Thyroid gland (tissue), 4 donors: ENCODE measurements at places on chromosomes 4 and X.

DNA sequence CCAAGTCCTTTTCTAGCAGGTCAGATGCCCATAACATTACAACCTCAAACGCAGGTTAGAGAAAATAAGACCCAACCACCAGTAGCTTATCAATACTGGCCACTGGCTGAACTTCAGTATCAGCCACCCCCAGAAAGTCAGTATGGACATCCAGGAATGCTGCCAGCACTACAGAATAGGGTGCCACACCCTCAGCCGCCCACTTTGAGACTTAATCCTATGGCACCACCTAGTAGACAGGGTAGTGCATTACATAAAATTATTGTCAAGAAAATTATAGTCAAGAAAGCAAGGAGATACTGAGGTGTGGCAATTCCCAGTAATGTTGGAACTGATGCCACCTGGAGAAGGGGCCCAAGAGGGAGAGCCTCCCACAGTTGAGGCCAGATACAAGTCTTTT is 19.9 kb upstream of the TRIM61 start:
- no peak for DNase-seq

DNA sequence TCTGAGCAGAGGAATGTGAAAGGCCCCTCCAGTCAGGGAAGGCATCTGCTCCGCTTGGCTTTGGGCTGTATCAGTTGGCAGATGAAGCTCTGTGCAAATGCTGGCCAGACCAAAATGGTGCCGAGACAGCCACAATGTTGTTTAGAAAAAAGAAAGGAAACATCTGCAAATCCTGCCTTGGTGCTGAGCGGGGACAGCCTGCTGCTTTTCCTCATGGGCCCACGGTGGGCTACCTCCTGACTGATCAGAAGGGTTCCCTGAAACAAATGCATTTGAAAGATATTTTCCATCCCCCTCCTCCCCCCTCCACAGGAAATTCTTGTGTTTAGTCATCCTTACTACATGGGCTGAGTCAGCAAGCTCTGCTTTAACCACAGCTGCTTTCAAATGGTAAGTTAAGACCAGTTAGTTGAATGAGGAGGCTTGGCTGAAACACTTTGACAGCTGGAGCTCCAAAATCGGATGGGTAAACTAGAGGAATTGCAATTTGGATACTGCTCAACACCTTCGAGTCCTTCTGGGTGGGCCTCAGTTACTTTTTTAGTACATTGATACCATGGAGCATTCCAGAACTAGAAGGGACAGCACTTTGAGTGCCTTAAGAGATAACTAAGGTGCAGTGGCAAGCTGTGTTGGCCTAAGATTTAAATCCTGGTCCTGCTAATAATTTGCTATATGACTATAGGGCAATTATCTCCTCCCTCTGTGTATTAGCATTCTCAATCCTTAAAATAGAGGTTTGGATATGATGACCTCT is 36.0 kb downstream of the PLAC1 start:
- peak; percentile 27 for DNase-seq

DNA sequence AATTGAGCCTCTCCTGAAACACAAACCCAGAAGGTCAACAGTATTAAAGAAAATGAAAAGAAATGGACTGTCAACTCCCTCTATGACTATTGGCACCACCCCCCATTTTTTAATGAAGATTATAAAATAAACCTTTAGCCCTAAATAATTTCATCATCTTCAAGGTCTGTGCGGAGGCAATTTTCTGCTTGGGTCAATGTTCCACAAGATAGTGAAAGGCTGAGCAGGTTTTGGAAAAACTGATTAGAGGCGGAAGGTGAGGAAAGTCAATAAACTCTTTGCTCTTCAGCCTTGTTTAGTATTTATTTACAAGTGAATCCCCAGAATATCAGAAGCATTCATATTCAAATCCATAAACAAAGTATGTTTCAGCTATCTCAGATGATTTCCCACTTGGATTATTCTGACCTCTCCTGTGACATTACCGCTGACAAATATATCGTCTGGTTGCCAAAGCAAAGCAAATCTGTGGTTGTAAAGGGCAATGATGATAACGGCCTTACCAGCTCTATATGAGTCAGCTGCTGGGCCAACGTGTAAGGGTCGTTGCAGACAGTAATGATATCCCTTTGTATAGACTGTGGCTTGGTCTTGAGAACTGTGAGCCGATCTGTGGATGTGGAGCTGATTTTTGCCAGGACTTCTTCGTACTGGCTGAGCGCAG is 24.0 kb downstream of the RASGEF1B start:
- DNase-seq, result no peak

DNA sequence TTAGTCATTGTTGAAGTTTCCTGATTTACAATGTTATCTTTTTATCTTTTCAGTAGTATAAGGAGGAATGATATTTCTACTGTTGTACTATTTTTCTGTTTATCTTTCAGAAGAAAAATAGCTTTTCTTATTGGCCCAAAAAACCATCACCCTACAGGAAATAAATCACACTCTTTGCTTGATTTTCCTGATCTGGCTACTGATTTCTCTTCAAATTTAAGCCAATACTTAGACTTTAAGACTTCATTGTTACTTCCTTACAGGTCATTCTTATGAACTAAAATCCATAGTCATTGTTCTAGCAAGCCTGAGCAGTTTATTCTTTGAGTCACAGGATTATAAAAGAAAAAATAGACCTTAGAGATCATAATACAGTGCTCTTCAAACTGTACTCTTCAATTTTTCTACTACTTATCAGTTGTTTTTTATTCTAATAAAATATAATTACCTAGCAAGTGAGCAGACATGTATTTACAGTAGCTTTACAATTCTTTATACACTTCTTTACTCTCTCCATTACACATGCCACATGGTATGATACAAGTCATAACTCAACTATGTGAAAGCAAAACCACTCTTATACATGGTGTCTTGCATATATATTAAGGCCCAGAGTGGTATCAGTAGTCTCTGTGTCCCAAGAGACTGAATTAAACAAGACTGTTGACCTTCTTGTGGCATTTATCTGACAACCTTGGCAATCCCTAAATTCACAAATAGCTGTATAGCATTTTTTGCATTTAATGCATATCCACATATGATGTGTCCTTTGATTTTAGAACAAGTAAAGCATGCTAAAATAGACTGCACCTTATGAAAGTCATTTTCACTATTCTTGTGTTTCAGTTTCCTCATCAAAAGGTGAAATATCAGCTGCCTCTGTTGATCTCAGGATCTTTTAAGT is 47.9 kb downstream of the TET2 start:
- no peak for DNase-seq

GRCh38 chr4:152594978-152595925 is 59.4 kb upstream of the FBXW7 start:
- DNase-seq, result peak; percentile 17

DNA sequence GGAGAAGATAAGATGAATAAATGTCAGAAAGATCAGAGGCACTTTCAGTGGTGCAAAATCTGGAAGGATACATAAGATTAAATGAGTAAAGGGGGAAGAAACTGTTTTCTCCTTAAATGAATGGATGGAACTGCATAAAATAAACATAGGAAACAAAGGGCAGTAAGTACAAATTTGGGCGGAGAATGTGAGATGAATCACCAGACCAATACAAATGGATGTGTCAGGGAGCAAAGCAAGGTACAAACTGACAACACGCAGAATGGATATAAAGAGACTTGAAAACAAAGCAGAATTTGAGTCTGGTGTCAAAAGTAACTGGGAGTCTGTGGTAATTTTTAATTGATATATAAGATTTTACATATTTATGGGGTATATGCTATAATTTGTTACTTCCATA is 175.3 kb upstream of the PCDH18 start:
- no peak for DNase-seq

DNA sequence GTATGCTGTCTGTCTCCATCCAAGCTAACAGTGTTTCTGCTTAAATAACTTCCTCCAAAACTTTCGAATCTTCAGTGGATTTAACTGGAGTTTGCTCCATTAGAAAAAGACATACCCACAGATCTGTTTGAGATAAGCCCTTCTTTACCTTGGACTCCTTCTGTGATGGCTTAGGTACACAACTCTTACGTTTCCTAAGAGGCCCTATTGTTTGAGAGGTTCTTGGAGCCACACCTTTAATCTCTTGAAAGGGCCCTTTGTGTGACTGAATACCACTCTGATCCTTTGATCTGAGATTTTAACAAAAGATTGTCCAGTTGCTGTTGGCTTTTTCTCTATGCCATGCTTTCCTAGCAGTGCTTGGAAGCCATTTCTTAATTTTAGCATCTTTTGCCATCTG is 92.5 kb downstream of the AKAP4 start:
- DNase-seq, result no peak

DNA sequence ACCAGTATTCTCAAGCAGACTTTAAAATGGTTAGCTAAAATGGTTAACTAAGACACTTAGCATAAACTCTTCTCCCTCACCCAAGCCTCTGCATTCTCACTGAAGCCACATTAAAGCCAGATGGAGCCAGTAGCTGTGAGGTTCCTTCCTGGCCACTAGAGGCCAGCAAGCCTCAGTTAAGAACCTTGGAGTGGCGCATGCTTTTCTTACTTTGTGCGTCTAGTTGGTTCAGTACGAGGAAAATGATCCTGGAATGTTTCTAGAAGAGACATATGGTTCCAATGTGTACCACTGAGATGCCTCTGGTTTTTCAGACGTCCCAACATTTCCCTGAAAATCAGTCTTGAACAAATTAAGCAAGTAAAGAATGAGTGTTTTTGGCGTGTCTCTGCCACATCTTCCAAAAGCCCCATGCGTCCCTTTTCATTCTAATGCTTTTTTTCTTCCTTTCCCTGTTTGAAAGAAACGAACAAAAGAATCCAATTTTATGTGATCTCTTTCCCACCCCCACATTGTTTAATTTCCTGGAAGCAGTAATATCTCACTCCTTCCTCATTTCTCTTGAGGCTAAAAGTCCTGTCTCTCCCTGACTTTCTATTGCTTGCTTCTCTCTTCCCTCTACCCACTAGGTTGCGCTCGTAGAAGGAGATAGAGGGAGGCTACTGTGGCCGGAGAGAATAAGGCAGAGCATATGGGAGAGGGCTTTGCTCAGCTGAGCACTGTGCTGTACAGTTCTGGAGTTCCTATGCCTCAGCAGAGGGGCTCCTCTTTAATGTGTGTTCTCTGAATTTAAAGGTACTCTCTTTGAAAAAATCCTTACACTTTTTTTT is 82.9 kb upstream of the TAB3 start:
- peak; percentile 11 for DNase-seq

DNA sequence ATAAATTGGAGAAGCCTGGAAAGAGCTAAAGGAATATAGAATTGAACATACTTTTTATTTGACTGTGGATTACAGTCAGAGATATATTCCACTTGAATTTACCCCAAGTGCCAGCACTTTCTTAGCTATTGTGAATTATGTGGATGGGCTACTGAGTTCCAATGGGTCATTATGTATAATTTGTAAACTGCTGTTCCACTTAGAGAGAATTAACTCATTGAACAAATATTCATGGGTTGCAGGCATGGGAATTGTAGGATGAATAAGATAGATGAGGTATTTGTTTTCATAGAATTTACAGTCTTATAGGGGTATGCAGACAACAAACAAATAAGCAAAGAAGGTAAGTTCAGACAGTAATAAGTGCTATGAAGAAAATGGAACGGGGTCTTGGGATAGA is 195.7 kb downstream of the SHROOM3 start:
- no peak for DNase-seq

- DNase-seq, result peak; percentile 78
Observed at GRCh38 chrX:125205133-125205917, 114.3 kb upstream of the TEX13C start.

DNA sequence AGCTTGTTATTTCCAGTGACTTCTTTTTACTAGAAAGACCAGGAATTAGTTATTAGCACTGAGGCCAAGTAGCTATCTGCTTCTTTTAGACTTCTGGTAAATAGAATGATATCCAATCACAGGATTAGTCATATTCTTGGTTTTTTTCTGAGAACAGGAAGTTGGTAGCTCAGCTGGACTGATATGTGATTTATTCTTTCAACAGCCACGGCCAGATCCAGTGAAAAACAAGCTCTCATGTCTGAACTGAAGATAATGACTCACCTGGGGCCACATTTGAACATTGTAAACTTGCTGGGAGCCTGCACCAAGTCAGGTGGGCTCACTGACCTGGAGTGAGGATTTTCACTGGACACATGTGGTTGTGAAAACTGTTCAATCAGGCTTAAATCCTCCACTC is 48.6 kb downstream of the PDGFRA start:
- DNase-seq, result no peak

DNA sequence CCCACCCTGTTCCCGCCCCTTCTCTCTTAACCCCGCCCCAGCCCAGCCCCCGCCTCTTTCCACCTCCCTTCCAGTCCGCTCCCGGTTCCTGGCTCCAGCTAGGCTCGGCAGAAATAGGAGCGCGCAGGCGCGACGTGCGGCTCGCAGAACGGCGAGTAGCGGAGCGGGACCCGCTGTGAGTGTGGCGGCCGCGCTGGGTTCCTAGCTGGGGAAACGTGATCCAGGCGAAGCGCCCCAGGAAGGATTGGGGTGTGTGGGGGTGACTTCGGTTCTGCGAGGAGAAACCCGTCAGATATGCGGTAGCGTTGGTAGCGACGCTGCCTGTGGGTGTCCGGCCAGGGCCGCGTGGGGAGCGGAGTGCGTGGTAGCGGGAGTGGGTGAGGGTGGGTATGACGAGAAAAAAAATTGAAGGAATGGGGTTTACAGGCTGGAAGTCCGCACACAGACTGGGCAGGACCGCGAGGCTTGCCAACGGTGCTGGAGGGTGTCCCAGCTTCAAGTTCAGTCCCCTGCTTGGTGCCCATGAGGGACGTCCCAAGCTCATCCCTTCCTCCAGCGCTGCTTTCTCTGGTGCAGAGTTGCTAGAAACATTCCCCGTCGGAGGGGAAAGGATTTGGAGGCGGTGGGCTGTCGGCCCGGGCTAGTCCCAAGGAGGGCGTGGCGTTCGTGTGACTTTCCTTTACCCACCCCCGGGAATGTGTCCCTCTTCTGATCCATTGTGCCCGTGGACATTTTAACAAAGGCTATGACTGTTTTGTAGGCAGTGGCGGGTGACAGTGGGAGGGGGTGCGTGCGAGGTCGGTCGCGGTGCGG is at the start of gene PRRG1:
Gene PRRG1, plus strand, starts transcription at position 144 of the 813 bp plus-strand sequence. CDS start 56,886 bp downstream, outside the sequence.
- DNase-seq, result peak; percentile 82

- DNase-seq, result no peak
Observed at GRCh38 chr4:66052426-66052825, 382.1 kb upstream of the EPHA5 start.

GRCh38 chr4:7424553-7425111 is 10.1 kb downstream of the PSAPL1 start:
- DNase-seq, result no peak

GRCh38 chrX:151704041-151704663 is 8.9 kb downstream of the PRRG3 start:
- no peak for DNase-seq

- DNase-seq, result no peak
Observed at GRCh38 chrX:21503593-21503992, 129.4 kb downstream of the CNKSR2 start.

DNA sequence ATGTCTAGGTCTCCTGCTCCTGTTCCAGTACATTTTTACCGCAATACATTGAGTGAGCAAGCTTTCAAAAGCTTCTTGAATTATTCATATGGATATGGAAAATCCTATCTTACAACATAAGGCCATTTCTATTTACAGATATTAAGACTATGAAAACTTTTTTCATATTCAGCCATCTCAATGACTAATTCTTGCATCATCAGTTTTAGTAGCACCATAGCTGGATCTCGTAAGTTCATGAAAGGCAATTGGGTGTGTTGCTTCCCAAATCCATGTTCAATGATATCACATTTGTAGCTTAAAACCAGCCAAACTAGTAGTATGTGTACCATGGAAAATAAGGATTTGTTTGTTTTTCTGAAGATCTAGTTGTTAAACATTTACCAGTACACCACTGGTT is 118.3 kb upstream of the GABRA2 start:
- DNase-seq, result no peak

- no peak for DNase-seq
Observed at GRCh38 chr4:7202411-7202810, 10.1 kb downstream of the SORCS2 start.

GRCh38 chr4:36056136-36056535 is 188.2 kb downstream of the ARAP2 start:
- DNase-seq, result no peak
